ENCODE measurements at places on chromosomes 5 and 9.

DNA sequence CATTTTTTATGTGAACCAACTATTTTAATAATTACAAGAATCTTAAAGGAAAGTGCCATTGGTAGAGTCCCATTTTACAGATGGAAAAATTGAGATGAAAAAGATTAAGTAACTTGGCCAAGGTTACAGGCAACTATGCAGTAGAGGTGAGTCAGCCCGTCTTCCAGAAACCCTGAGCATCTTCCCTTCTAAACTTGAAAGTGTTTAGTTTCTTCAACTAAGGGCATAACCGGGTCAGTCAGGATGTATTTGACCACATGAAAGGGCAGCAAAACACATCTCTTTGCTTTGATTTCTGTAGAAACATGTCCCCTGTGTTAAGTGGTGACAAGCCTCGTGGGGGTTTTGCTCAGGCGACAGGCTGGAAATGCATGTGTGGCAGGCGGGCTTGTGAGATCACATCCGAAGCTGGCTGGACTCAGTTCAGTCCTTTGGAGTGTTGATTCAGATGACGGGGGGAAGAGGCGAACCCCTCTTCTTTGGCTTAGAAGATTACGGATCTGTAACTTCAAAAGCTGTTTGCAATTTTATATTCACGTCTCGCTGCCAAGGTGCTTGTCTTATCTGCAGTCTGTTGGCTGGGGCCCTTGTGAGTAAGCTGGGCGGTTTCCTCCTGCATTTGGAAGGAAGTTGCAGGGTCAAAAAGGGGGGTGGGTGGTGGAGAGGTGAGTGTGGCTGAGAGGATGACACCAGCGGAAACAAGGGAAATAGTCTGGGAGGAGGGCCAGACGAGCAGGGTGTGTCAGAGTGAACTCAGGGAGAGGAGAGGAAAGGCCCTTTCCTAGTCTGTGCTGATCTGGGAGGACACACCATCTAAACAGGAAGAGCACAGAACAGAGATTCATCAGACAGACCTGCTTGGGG, 78.9 kb upstream of the RPS23 start:
- DNase-seq = peak; percentile 53

GRCh38 chr5:9790276-9790675, 160.1 kb upstream of the TAS2R1 start:
- no peak for DNase-seq

- no peak for DNase-seq
Measured at GRCh38 chr5:141851195-141851874, 26.9 kb downstream of the PCDH1 start.

- DNase-seq = no peak
Measured at GRCh38 chr5:154236011-154236410, 45.5 kb downstream of the GALNT10 start.

- no peak for DNase-seq
Measured at GRCh38 chr5:76303921-76304320, 99.2 kb upstream of the IQGAP2 start.

GRCh38 chr9:134809826-134810225, 70.8 kb upstream of the FCN2 start:
- DNase-seq = no peak

- DNase-seq = no peak
Measured at GRCh38 chr9:113999256-114000062, 78.6 kb downstream of the AMBP start.

DNA sequence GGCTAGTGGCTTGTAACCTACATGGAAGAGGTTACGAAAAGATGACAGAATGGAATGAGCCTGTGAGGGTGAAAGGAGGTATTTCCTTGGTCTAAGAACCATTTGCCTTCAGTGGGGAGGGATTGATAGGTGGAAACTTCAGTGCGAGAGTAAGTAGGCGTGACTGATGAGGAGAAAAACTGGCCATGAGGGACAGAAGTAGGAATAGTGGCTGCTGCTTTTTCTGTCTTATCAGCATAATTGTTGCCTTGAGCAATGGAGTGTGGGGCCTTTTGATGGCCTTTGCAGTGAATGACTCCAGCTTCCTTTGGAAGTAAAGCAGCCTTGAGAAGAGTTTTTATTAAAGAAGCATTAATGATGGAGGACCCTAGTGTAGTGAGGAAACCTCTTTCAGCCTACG, 9.0 kb upstream of the ZNF79 start:
- DNase-seq = no peak

- no peak for DNase-seq
Measured at GRCh38 chr5:72480841-72481240, 26.4 kb downstream of the ZNF366 start.

- DNase-seq = no peak
Measured at GRCh38 chr5:147534172-147534951, 24.5 kb upstream of the DPYSL3 start.

GRCh38 chr5:8829323-8830029, 716.4 kb downstream of the SEMA5A start:
- DNase-seq = no peak

DNA sequence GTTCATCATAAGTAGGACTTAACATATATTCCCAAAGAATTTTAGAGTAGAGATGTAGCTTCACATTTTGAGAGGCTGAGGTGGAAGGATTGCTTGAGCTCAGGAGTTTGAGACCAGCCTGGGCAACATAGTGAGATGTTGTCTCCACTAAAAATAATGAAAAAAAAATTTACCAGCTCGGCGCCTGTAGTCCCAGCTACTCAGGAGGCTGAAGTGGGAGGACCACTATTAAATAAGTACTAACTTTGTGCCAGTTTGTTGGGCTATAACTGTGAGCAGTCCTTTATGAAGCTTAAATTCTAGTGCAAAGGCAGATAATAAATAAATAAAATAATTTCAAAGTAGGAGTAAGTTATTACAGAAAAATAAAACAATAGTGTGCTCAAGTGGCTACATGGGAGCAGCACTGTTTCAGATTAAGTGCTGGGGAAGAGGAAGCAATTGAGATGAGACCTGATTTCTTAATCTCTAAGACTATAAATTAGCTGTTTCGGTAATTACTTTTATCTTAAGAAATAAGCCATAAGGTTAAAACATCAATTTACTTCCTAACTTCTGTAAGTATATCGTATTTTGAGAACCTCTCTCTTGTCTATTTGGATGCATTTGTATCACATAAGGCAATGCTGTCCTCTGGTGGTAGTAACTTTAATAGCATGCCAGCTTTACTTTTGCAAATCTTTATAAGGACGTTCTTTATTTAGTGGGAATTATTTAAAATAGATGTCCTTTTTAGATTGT, 98.9 kb downstream of the CSNK1G3 start:
- peak; percentile 76 for DNase-seq

DNA sequence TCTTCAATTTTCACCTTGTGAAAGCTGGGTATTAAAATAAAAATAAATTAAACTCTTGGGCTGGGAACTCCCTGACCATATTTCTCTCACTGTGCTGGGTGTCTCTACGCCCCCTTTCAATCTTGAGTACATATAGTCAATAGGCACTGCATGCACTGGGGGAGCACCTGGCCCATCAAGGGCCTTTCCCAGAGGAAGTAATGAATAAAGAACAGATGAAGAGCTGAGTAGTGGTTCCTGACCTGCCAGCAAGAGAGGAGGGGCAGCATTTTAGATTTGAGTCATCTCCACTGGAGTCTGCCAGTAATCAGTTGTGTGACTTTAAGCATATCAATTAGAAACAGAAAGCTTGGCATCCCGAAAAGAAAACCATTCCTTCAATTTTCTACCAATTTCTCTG, 6.2 kb downstream of the MAPKAP1 start:
- no peak for DNase-seq

DNA sequence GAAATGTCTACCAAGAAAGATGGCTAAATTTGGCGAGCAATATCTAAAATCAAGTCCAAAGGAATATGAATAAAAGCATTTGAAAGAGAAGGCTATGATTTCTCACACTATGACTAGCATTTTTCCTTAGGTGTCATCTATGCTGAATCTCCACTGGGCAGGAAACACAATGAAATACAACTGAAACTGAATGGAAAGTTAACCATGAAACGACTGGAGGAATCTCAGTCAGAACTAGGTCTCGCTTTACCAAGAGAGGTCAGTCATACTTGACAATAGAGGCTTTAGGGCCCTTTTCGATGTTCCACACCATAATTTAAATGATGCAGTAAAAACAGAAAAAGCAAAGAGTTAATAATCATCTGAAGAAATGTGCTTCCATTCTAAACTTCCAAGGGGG, 339.0 kb downstream of the PDE4D start:
- no peak for DNase-seq

- DNase-seq = no peak
Measured at GRCh38 chr5:73751254-73751914, 125.4 kb downstream of the ARHGEF28 start.

DNA sequence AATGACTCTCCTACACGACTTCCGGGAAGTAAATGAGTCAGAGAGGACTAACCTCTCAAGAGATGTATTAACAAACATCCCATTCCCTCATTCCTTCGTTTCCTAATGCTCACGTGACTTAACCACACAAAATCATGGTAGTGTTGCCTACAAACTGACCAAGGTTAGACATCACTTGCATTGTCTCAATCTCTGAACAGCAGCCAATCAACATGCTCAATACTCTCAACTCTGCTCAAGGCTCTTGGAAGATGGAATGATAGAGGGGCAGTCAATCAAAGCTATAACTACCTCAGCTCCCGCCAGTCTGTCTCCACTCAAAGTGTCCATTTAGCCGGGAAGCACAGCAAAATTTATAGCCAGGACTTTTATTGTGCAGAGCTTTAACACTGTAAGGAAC, 143.8 kb upstream of the PIK3R1 start:
- DNase-seq = no peak

DNA sequence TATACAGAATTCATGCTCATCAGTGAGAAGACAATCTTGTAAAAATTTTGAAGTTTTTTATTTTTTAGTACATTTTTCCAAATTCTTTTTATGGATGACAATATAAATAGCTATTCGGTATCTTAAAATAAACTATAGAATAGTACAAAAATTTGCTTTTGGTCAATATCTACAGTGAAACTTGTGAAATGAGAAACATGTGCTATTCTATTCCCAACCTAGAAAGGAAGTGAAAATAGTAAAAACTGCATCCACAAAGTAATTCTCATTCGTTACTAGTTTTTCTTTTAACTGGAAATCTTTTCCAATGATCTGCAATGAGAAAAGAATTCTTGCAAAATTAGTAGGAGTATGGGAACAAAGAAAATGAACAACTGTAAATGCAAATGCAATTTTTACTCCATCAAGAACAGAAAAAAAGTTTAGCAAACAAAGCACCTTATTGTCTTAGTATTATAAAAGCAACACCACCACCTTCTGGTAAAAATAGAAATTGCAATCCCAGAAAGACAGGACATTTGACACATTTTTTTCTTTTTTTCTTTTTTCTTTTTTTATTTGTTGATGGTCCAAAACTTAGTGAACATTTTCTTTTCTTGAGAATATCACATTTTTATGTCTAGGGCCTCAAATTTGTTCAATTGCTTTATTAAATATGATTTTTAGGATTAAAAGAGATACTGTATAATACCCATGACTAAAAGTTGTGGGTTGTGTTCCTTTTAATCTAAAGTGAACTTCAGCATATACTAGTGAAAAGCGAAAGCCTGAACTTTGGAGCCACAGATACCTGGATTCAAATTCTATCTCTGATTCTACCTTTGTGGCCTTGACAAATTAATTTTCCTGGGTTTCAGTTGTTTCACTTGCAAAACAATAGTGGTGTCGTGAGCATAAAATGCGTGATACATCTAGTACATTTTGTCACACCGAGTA, 72.3 kb downstream of the SLCO4C1 start:
- peak; percentile 77 for DNase-seq

- no peak for DNase-seq
Measured at GRCh38 chr5:111673891-111674626, 82.9 kb downstream of the NREP start.

GRCh38 chr5:118891252-118891651, 97.1 kb downstream of the DTWD2 start:
- no peak for DNase-seq

DNA sequence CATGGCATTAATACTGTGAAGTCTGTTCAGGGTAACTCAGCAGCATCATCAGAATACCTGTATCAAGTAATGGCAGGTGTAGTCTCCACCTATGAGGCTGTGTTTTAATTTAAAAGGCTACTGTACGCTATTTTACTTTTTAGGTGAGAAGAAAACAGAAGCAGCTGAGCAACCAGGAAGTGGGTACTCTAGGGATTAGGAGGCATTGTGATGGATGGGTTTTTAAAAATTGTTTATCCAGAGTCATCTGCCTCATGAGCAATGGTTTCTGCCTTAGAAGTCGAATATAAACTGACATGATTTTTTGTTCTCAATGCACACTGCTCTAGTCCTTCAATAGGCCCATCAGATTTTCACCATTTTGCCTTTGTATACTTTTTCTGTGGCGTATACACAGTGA, 42.6 kb downstream of the PSIP1 start:
- no peak for DNase-seq

Measured in hematopoietic multipotent progenitor cell (in vitro differentiated cells).